ENCODE measurements at places on chromosomes 1 and 21. TPM values are rescaled to one million over a fixed set of nuclear protein-coding genes. Genes with fewer than 3 reads are reported as not detected.

Gene DPH5
- 31.8 TPM for polyA plus RNA-seq

- DNase-seq: no peak
Measured at GRCh38 chr1:109904105-109904817, 6.4 kb upstream of the CSF1 start.

- DNase-seq: no peak
Measured at GRCh38 chr1:43074244-43074643, 97.8 kb downstream of the EBNA1BP2 start.

- DNase-seq: no peak
Measured at GRCh38 chr1:57461405-57461804, 37.5 kb upstream of the DAB1 start.

Gene KCNH1
- 5.8 TPM for polyA plus RNA-seq

Gene C1orf226
- polyA plus RNA-seq: 1.0 TPM

- no peak for DNase-seq
Measured at GRCh38 chr21:33373451-33373850, 29.8 kb upstream of the IFNGR2 start.

Gene DPT
- polyA plus RNA-seq: 0.06 TPM

DNA sequence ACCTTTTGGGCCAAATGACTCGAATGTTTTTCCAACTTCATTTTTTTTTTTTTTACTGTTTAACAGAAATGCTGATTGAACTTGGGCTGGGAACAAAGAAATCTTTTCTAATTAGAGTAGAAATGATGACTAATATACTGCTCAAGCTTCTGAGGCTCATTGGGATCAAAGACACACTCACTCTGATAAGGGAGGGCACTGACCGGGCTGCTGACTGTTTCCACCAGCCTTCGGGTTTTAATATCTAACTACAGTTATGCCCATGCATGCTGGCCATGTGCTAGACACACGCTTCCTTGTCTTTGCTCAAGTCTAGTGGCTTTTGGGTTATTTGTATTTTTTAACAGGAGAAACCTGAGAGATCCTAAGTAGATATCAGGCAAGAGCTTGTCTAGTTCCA is 16.8 kb downstream of the ZBTB18 start:
- DNase-seq: no peak

Gene IL6R
- 3.2 TPM for polyA plus RNA-seq

GRCh38 chr1:9724706-9725476 is 73.4 kb downstream of the PIK3CD start:
- no peak for DNase-seq

DNA sequence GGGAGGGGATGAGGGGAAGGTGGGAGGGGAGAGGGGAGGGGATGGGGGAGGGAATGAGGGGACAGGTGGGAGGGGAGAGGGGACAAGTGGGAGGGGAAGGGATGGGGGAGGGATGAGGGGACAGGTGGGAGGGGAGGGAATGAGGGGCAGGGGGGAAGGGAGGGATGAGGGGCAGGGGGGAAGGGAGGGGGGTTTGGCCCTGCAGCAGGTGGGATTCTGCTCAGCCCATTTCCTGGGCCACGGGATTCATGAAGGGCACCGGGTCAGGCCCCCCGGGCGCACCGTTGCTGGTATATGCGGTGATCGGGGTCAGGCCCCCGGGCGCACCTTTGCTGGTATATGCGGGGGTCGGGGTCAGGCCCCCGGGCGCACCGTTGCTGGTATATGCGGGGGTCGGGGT is 15.1 kb upstream of the SAMD11 start:
- DNase-seq: no peak

- peak; percentile 29 for DNase-seq
Measured at GRCh38 chr1:215005078-215005477, 77.5 kb upstream of the KCNK2 start.

Gene LCE6A
- polyA plus RNA-seq: not detected

GRCh38 chr1:228378090-228378872 is 28.4 kb downstream of the TRIM11 start:
- no peak for DNase-seq

DNA sequence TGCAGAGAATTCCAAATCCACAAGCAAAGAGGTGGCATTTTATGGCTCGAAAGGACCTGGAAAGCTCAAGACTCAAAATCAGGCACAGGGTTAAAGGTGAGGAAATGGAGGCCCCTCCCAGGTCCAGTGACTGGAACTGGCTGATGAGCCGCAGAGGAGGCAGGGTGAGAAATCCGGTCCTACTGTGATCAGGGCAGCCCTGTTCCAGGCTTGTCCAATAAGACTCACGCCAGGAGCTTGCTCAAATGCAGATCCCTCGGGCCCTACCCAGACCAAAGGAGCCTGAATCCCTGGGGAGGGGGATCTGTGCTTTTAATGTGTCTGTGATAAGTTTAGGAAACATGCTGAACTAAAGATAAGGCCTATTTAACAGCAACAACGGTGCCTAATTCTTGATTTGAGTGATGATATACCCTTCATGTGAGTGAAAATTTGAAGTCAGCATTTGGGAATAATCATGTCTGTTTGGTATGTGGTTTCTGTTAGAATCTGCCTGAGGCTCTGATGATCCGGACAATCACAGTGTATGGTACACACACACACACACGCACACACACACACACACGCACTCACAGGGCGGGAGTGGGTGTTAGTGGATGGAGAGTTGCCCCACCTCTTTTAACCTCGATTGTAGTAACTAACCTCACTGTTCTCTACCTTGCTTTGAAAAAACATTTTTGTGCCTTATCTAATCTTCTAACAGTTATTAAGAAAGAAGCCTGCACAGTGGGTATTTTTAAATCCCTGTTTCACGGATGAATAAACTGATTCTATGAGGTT is 54.1 kb upstream of the LYST start:
- DNase-seq: no peak

- DNase-seq: no peak
Measured at GRCh38 chr1:89954401-89954800, 40.5 kb upstream of the ZNF326 start.

DNA sequence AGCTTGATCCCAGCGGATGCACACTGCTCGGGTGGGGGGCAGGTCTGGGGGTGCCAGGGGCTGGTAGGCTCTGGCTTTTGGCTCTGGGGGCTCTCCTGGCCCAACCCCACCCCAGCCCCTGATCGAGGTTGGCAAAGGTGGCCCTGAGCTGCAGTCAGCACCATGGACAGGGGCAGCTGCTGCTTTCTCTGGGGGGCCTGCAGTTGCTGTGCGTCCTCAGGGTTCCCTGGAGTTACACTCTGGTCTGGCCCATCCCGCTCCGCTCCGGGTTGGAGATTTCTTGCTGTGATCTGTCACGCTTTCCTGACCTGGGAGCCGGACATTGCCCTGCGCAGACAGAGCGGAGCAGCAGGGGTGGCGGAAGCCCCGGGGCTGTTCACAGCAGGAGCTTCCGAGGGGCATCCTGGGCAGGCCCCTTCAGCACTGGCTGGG is 8.0 kb upstream of the PLCH2 start:
- no peak for DNase-seq

- no peak for DNase-seq
Measured at GRCh38 chr1:22507587-22507986, 55.7 kb upstream of the EPHA8 start.

Gene SLC5A9
- not detected for polyA plus RNA-seq

GRCh38 chr1:59455206-59455605 is 158.3 kb downstream of the FGGY start:
- DNase-seq: no peak

DNA sequence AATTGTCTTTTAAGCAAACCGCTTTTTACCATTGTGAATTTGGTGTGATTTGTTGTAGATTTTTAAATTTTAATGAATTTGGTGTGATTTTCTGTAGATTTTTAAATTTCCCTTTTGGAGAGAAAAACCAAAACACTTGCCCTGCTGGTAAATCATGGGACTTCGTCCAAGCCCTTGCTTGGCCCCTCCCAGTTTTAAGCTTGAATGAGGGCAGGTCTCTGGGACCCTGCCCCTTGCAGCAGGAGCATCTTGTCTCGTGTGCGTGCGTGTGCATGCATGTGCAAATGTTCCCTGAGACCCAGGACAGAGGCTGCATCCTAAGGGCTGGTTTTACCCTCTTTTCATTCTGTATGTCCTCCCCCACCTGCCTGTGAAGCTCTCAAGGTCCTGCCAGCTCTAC is 248.6 kb downstream of the GREM2 start:
- DNase-seq: no peak

DNA sequence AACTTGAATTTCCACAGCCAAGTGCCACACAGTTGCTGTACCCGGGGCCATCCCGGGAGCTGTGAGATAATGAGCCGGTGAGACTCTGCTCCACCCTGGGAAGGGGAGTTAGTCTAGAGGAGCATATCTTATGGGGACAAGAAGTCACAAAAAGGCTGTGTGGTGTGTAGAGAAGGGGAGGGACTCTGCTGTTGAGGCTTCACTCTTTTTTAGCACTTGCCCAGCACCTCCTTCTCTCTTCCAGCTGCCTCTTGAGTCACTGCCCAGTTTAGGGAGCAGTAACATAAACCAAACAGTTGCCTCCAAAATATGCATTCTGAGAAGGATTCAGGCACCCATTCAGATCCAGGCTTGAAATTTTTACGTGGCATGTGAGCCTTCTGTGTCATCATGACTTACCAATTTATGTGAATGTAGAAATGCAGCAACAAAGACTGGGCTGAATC is 744 bp upstream of the WDR26 start:
- peak; percentile 51 for DNase-seq

Gene TMEM234
- polyA plus RNA-seq: 37.8 TPM

Gene IFNLR1
- not detected for polyA plus RNA-seq

DNA sequence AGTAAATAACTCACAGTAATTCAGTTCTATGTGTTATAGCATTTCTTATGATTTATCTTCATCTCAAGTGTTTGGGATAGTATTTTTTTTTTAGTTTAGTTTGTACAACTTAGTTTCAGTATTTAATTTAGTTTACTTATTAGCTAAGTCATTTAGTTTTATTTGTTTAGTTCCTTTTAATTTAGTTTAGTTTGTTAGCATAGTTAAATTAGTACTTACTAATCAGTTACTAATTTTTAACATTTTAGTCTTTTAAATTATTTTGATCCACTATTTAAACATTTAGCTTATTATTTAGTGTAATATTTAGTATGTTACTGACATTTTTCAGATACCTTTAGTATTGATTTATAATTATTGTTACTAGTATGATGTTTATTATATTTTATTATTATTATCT is 85.2 kb upstream of the SIPA1L2 start:
- no peak for DNase-seq

Gene SH2D2A
- not detected for polyA plus RNA-seq

Gene USP24
- 8.4 TPM for polyA plus RNA-seq

Data from BJ (cell line).